Activated CD4-positive, alpha-beta T cell treated with anti-CD3 and anti-CD28 coated beads for 36 hours (primary cell): ENCODE measurements at places on chromosomes 13 and 19.

- H3K36me3 ChIP-seq = peaks cover 6% of the 10 kb centered on the region
- DNase-seq = no peak
- H3K27me3 ChIP-seq = no peaks in the 10 kb centered on the region
- no peak overlapping the region for H3K4me3 ChIP-seq
- H3K27ac ChIP-seq = no peak overlapping the region
Measured at GRCh38 chr19:5126498-5127223, 157.7 kb downstream of the KDM4B start.

- H3K27ac ChIP-seq = no peak overlapping the region
- no peaks in the 10 kb centered on the region for H3K36me3 ChIP-seq
- no peaks in the 10 kb centered on the region for H3K27me3 ChIP-seq
- H3K4me1 ChIP-seq = no peaks in the 10 kb centered on the region
Measured at GRCh38 chr13:64130171-64130570, 2714.5 kb upstream of the PCDH20 start.

DNA sequence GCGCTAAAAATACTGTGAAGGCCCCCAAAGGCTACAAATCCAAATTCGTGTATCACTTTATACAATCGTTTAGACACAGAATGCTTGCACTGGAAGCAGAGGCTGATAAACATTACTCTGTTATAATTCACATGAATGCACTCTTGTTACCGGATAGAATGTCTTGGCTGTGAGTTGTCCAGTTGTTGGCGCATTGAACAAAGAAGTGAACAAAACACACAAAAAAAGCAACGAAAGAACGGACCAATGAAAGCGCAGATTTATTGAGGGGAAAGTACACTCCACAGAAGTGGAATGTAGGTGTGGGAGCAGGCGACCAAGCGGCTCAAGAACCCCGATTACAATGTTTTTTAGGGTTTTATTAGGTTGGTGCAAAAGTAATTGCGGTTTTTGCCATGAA, 529 bp upstream of the ZNF418 start:
- H3K4me1 ChIP-seq = peaks cover 9% of the 10 kb centered on the region
- no peak overlapping the region for H3K27ac ChIP-seq
- peaks cover 76% of the 10 kb centered on the region for H3K36me3 ChIP-seq
- no peak for DNase-seq

- peak; percentile 73 for DNase-seq
- H3K27ac ChIP-seq = peak overlapping the region; percentile 89
Measured at GRCh38 chr19:6890938-6891337, 3.6 kb downstream of the ADGRE1 start.

DNA sequence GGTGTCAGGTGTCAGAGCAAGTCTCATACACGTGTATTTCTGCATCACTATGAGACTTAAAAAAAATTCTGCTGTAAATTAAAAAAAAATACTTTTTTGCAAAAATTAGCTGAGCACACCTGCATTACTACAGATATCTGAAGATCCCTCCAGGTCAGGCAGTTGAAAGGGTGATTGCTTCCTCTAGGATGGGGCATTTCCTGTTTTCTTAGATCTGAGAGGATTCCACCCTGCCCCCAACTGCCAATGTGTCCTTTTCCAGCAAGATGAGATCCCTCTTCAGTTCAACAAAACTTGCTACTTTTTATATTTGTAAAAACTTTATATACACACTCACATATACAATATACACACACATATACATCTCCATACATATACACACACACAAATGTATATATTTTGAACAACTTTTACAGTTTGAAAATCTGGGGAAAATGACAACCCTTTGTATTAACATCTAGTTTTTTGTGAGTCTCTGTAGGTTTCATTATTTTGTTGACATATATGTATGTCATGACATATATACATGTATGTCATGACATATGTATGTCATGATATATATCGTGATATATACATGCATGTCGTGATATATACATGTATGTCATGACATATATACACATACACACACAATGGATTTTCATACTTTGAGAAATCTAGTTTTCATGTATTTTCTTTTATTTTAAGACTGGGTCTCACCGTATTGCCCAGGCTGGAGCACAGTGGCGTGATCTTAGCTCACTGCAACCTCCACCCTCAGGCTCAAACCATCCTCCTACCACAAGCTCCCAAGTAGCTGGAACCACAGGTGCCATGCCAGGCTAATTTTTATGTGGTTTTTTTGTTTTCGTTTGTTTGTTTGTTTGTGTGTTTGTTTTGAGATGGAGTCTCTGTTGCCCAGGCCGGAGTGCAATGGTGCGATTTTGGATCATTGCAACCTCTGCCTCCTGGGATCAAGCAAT, 17.8 kb downstream of the ZNF813 start:
- H3K27me3 ChIP-seq = no peaks in the 10 kb centered on the region
- H3K36me3 ChIP-seq = peaks cover 87% of the 10 kb centered on the region
- H3K27ac ChIP-seq = no peak overlapping the region
- no peak overlapping the region for H3K4me3 ChIP-seq
- DNase-seq = no peak

DNA sequence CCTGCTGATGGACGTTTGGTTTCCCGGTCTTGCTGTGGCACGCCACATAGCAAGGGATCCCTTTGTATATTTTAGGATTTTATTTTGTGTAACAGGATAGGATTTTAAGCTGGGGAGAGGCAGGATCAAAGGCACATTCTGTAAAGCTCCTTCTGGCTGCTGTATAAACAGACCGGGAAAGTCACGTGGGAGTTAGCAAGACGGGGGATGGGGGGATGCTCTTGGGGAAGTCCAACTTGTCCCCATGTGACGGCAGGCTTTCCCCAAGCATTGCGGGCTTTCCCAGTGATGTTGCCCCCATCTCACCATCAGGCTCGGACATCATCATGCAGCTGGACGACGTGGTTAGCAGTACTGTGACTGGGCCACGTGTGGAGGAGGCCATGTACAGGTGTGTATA, 5.8 kb downstream of the QTRT1 start:
- peaks cover 5% of the 10 kb centered on the region for H3K4me1 ChIP-seq
- H3K27me3 ChIP-seq = no peaks in the 10 kb centered on the region
- no peak overlapping the region for H3K27ac ChIP-seq
- no peak for DNase-seq
- peaks cover 33% of the 10 kb centered on the region for H3K36me3 ChIP-seq

- no peaks in the 10 kb centered on the region for H3K27me3 ChIP-seq
- peaks cover 43% of the 10 kb centered on the region for H3K36me3 ChIP-seq
- no peak overlapping the region for H3K4me3 ChIP-seq
- peak overlapping the region; percentile 25 for H3K27ac ChIP-seq
- H3K4me1 ChIP-seq = peaks cover 39% of the 10 kb centered on the region
Measured at GRCh38 chr19:8489561-8490394, 12.7 kb downstream of the PRAM1 start.

GRCh38 chr13:72565893-72566292, 161.5 kb downstream of the MZT1 start:
- no peak for DNase-seq
- H3K4me1 ChIP-seq = no peaks in the 10 kb centered on the region
- no peaks in the 10 kb centered on the region for H3K36me3 ChIP-seq
- H3K4me3 ChIP-seq = no peak overlapping the region
- no peak overlapping the region for H3K27ac ChIP-seq
- H3K27me3 ChIP-seq = peaks cover 2% of the 10 kb centered on the region

GRCh38 chr13:98324105-98324504, 147.0 kb upstream of the RNF113B start:
- H3K36me3 ChIP-seq = no peaks in the 10 kb centered on the region
- DNase-seq = no peak
- H3K27ac ChIP-seq = no peak overlapping the region

DNA sequence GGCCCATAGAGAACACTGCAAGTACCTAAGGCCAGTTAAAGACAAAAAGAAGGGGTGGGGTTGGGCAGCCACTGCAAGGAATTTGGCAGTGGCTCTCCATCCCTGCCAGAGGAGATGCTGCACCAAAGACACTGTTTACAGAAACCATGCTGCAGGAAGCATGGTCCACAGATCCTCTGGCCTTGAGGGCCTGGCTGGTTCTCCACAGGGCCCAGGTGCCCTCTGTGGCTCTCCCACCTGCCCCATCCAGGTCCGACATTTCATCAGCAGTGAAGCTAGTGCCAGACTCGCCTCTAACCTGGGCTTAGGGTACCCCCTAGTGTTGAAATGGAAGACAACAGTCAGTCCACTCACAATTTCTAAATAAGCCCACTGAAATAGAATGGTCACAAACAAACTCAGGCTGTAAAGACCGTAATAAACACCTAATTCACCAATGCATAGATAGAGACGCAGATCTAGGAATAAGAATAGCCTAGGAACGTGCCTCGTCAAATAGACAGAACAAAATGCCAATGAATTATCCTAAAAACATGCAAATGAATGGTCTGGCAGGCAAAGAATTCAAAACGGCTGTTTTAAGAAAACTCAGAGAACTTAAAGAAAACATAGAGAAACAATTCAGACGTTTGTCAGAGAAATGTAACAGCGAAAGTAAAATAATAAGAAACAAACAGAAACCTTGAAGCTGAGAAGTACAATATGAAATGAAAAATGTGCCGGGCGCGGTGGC, 23.3 kb downstream of the LYPD4 start:
- no peak overlapping the region for H3K27ac ChIP-seq
- H3K27me3 ChIP-seq = peaks cover 10% of the 10 kb centered on the region
- H3K4me1 ChIP-seq = no peaks in the 10 kb centered on the region
- peak; percentile 67 for DNase-seq
- H3K36me3 ChIP-seq = no peaks in the 10 kb centered on the region
